ENCODE measurements at places on chromosomes 4 and X.
A peak's percentile ranks its signal among the peaks of the same experiment; 100 is the strongest.

DNA sequence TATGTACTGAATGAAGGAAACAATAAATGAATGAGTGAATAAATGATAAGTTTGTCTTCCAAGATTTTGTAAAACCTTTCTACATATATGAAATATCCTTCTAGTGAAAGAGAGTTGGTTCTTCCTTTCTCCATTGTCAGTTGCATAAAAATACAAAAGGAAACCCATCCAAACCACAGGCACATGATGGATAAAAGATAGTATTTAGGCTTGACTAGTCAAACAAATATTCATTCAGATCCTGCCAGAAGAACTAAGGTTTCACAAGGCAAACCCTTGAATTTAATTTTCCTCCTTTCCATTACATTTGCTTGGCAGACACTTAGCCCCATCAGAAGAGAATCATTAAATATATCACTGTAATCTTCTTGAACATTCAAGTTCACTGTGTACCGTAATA is 208.4 kb downstream of the COL25A1 start:
- DNase-seq: no peak

- no peak for DNase-seq
Observed at GRCh38 chr4:155684892-155685541, 18.4 kb downstream of the GUCY1A1 start.

DNA sequence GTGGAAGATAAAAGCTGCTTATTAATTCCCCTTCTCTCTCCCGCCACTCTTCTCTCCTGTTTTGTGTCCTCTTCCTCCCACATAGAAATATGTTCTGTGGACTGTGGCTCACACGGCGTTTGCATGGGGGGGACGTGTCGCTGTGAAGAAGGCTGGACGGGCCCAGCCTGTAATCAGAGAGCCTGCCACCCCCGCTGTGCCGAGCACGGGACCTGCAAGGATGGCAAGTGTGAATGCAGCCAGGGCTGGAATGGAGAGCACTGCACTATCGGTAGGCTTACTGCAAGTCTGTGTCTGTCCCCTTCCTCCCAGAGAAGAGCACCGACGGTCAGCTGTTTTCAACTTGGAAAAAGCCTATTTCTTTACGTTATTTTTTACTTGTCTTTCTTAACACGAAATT is 229.1 kb downstream of the DCTD start:
- DNase-seq: peak; percentile 51

- DNase-seq: no peak
Observed at GRCh38 chr4:129998436-129999150, 902.6 kb downstream of the C4orf33 start.

- no peak for DNase-seq
Observed at GRCh38 chrX:136766785-136767103, 14.0 kb downstream of the ARHGEF6 start.

GRCh38 chr4:88729146-88729760 is 31.6 kb upstream of the NAP1L5 start:
- DNase-seq: no peak

DNA sequence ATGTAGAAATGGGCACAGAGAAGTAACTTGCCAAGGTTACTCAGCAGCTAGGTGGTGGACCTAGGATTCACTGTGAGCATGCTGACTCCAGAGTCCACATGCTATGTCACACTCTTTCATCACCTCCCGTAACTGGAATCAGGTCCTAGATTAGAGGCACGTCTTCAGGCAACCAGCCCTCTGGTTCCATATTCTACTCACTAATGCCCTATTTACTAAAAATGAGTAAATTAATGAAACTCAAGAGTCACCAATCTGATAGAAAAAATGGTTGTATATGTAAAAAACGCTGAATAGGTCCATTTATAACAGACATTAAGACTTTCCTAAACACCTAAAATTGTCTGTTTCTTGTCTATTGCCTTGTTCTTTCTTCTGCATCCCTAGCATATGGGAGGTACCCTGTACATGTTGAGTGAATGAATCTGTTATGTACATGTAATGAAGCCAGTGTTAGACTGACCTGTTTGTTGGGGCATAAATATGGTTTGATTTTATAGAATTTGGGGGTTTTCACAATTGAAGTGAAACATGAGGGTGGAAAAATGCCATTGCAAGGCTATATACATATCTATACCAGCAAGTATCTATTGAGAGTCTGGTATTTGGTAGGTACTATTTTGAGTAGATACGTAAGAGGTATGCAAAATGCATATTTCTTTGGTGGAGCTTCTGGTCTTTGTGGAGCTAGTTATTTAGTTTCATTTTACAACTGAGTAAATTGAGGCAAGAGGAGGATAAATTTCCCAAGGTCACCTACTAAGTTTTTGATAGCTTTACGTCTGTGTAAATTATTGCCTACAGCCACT is 7.5 kb upstream of the RUFY3 start:
- DNase-seq: no peak

- DNase-seq: peak; percentile 62
Observed at GRCh38 chr4:22129454-22130029, 181.0 kb upstream of the KCNIP4 start.

DNA sequence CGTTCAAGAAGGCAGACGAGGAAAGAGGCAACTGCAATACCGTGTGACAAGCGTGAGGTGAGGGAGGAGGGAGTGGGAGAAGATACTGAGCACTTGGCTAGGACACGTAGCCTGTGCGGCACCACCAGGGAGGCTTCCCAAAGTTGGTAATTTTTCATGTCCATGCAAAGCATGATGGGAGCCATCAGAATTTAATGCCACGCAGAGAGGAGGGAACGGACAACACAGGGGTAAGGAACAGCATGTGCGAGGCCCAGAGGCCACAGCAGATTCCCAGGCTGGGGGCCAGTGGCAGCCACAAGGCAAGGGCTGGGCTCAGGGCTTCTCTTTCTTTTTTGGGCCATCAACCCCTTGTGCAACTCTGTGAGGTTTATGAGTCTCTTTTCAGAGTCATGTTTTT is 11.0 kb upstream of the CLDN24 start:
- DNase-seq: peak; percentile 27

DNA sequence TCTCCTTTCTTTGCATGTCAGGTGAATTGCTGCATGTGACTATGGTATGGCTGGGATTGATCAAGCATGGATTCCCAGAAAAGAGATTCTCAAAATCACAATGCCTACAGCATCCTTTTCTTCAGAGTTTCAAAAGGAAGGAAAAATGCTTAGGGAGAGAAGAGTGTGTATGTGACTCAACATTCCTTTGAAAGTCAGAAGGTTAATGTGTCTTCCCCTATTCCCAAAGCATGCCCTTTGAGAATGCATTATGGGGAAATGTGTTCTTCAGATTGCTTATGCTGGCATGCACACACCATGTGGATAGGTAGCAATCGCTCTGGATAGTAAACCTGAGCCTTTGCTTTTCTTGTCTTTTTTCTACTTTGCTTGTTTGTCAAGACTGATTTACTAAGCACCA is 78.5 kb downstream of the ELOVL6 start:
- no peak for DNase-seq

DNA sequence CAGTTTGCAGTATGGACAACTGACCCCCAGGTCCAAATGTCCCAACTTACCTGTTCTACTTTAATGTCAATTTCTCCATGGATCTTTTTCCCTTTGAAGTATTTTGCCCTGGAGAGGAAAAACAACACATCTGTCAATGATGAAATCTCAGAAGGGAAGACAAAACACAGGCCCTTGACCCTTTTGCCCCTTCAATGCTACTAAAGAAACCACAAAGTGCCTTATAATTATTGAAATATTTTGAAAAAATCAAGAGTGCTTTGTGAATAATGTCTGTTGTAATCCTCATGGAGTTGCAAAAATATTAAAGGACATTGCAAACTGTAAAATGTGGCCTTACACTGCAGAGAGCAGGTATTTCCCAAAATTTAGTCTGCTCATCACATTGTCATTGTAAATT is 12.6 kb downstream of the SYN1 start:
- no peak for DNase-seq

DNA sequence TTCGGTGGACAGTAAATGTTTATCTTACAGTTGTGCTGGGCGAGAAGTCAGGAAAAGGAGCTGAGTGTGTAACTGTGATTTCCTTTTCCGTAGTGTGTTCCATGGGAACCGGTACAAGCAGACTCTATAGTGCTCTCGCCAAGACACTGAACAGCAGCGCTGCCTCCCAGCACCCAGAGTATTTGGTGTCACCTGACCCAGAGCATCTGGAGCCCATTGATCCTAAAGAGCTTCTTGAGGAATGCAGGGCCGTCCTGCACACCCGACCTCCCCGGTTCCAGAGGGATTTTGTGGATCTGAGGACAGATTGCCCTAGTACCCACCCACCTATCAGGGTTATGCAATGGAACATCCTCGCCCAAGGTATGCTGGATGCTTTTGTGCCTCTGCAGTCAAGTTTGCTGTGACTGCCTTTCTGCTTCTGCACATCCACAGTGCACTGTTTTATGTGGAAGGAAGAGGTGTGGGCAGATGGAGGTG is 27.4 kb downstream of the NOCT start:
- no peak for DNase-seq

DNA sequence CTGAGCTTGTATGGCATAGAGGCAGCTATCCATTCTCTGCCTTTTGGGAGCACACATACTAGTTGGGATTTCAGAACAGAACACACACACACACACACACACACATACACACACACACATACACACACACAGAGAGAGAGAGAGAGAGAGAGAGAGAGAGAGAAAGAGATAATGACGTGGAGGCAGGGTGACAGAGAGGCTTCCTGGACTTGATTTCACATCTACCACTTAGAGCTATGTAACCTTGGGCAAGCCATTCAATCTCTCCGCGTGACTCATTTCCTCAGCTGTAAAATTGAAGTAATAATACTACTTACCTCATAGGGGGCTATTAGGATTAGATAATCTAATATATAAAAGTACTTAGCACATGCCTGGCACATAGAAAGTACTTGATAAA is 12.3 kb upstream of the GRIA3 start:
- DNase-seq: no peak

GRCh38 chrX:24777660-24778059 is 83.9 kb downstream of the POLA1 start:
- no peak for DNase-seq

GRCh38 chr4:105601406-105601805 is 49.0 kb downstream of the ARHGEF38 start:
- no peak for DNase-seq

- DNase-seq: no peak
Observed at GRCh38 chrX:69196666-69197065, 31.4 kb upstream of the PJA1 start.

- DNase-seq: no peak
Observed at GRCh38 chrX:139191286-139191685, 339.3 kb upstream of the F9 start.

Measured in ecto neural progenitor cell (in vitro differentiated cells).